Stimulated activated naive CD4-positive, alpha-beta T cell (primary cell): ENCODE measurements at places on chromosomes 16 and 17.

DNA sequence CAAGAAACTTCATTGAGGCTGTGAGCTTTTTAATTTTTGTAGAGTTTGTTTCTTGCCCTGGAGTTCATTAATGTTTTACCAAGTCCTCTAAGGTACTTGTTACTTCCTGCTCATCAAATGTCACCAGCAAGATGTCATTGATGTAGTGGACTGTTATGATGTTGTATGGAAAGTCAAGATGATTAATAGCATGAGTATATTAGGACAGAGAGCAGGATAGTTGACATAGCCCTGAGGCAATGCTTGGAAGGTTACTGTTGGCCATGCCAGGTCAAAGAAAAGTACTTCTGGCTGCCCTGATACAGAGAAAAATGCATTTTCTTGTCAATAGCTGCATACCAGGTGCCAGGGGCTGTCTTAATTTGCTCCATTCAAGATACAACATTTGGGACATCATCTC lies 6.7 kb downstream of the KRTAP1-5 start:
- DNase-seq, result no peak

- no peak for DNase-seq
Observed at GRCh38 chr17:6366221-6366666, 68.7 kb downstream of the AIPL1 start.

DNA sequence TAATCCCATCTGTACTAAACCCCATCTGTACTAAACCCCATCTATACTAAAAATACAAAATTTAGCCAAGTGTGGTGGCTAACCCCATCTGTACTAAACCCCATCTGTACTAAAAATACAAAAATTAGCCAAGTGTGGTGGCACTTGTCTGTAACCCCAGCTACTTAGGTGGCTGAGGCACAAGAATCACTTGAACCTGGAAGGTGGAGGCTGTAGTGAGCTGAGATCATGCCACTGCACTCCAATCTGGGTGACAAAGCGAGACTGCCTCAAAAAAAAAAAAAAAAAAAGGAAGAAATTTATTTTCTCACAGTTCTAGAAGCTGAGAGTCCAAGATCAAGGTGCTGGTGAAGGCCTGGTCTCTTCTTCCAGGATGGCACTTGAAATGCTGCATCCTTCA lies 12.1 kb downstream of the ZFP1 start:
- no peak for DNase-seq

- DNase-seq, result no peak
Observed at GRCh38 chr16:50879873-50880695, 138.2 kb downstream of the CYLD start.

DNA sequence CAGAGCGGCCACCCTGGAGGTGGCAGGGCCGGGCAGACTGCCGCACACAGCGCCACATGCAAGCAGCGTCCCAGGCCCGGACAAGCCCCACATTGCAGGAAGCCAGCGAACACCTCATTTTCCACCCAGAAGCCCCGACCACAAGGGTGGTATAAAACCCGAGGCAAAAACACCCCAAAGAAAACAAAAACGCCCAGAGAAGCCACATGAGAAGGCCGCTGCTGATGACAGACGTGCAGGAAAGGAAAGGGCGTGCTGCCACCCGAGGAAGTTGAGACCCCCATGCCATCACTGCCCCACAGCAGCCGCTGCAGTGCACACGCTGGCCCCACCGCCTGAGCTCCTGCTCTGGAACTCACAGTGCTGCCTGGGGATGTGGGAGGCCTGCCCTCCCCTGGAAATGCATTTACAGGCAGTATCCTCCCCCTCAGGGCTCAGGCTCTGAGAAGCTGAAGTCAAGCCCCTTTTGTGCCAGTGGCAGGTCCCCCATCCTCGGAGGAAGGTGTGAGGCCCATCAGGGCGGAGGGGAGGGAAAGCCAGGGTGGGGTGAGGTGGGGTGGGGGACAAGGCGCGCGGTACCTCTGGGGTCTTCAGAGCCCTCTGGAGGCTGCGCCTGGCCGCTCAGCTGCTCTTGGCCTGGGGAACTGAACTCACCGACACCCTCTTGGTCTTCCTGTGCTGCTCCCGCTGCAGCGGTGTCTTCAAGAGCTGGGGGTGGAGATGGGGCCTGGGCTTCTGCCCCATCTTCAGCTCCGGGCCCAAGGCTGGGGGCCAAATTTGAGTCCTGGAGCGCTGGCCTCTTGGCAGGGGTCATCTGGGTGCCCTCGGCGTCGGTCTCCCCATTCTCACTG lies 62.0 kb downstream of the IL21R start:
- peak; percentile 51 for DNase-seq

DNA sequence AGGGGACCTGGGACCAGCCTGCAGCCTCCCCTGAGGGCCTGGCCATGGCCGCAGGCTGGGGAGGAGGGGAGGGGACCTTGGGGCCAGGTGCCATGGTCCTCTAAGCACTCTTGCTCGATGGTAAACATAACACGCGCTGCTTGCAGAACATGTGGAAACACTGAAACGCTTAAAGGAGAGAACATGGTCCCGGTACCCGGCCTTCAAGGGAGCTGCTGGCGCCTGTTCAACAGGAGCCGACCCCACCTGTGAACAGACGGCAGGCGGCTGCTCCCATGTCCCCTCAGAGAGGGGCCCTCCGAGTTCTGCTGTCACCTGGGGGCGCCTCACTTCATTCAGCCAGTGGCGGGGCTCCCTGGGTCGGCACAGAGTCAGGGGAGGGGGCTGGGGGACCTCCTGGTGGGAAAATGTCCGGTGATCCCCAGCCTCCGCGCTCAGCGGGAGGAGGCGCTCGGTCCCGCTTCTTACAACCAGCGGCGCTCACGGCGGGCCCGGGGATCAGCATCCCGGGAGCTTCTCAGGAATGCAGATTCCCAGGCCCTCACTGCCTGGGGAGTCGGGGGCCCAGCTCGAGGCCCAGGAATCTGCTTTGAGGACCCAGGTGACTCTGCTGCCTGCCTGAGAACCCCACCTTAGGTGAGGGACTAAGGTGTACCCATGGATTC lies 854 bp upstream of the SSTR5 start:
- DNase-seq, result no peak

GRCh38 chr16:55154262-55154661 lies 169.7 kb upstream of the IRX6 start:
- no peak for DNase-seq
